ENCODE measurements at places on chromosomes 16 and 17.

DNA sequence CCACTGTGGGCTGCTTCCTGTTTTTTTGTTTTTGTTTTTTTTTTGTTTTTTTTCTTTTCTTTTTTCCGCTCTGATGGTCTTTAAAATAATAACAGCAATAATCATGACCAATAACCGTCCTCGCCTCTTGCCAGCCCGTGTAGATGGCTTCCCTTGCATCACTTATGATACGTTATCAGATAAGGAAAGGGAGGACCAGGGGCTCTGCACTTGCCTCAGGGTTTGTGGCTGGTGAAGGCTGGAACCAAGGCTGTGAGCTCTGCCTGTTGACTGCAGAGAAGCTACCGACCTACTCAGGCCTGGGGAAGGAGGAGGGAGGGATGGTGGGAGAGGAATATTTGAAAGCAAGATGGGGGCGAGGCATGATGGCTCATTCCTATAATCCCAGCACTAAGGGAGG, 114.0 kb upstream of the SDK2 start:
- DNase-seq = no peak

- DNase-seq = no peak
Measured at GRCh38 chr16:356741-357140, 4.2 kb upstream of the AXIN1 start.

DNA sequence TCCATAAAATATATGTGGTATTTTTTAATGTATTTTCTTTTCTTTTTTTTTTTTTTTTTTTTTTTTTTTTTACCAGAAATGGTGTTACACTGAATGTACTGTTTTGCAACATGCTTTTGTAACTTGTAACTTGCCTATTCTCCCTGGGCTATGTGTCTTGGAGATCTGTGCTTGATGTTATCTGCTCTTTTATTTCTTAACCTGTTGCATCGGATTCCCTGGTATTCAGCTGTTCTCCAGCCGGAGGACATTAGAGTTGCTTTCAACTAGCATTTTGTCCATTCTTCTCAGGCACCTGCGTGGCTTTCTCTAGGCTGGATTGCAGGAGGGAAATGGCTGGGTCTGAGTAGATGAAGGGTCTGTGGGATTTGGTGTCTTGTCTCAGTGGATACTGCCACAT, 47.4 kb downstream of the KATNIP start:
- no peak for DNase-seq

DNA sequence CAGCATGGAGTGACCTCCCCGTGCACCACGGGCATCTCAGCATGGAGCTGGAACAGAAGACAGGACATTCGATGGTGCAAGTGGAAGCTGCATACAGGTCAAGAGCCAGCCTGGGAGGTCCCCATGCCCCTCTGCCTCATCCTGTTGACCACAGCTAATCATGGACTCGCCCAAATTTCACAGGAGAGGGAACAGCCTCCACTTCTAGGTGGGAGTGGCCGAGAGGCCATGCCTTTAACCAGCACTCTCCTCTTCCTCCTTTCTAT, 3.8 kb upstream of the SLC47A2 start:
- DNase-seq = no peak

GRCh38 chr16:4966736-4967453, 8.8 kb downstream of the SEC14L5 start:
- no peak for DNase-seq

GRCh38 chr16:5882087-5882640, 784.6 kb upstream of the EEF2KMT start:
- DNase-seq = no peak

- DNase-seq = no peak
Measured at GRCh38 chr17:1398931-1399678, 917 bp downstream of the YWHAE start.

DNA sequence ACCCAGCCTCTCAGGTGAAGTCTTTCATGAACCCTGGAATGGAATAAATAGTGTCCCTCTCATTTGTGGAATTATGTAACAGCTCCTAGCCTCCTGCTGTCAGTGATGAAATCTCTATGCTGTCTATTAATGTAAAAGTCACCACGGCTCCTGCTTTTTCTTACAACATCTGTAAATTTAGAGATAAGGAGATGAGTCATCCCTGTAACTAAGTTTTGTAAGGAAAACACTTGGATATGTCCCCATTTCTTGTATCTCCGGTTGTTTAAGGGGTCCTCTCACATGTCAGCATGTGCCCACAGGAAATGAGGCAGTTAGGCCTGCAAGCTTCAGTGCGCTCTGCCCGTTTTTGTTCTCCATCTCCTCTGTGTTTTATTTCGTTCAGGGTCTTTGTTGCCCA, 2.8 kb upstream of the NAT9 start:
- no peak for DNase-seq

- DNase-seq = no peak
Measured at GRCh38 chr17:58504826-58505351, 9.5 kb downstream of the MTMR4 start.
